ENCODE measurements at places on chromosomes 2 and 18.

- DNase-seq, result no peak
Observed at GRCh38 chr2:241810307-241811200, 1.6 kb downstream of the NEU4 start.

DNA sequence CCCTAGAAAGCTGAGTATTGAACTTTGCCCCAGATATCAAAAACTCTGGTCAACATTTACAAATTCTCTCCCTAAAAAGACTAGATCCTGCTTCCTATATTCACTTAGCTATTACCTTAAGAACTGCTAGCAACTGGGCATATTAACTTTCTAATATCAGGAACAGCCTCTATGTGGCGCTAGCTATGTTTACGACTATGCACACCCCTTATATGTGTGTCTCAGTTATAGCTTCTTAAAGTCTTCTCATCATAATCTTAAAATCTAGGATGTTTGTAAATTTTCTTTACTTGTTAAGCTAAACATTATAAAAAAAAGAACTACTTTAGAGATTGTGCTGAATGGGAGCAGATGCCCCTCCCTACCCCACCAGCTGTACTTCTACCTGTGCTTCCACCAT is 1.7 kb upstream of the STAMBP start:
- DNase-seq, result no peak

DNA sequence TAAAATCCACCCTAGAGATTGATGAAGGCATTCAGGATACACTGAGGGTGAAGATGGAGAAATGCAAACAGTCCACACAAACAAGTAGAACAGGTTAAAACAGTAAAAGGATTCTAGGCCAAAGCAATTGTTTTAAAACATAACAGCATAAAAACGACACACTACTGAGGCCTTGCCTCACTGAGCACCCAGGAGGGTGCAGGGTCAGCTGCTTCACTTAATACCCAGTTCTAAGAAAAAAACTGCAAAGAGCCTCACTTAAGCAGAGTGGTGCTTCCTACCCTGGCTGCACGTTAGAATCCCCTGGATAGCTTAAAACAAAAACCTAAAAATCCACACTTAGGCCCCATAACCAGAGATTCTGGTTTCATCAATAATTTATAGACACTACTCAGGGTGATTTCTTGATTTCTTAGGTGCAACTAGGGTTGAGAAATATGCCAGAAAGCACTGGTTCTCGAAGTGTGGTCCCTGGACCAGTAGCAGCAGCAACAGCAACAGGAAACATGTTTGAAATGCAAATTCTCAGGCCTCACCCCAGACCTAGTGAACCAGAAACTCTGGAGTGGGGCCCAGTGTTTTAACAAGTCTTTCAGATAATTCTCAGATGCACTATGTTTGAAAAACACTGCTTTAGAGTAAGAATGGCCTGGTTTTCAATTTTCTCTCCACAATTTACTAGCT is 279.1 kb downstream of the ZEB2 start:
- DNase-seq, result no peak

DNA sequence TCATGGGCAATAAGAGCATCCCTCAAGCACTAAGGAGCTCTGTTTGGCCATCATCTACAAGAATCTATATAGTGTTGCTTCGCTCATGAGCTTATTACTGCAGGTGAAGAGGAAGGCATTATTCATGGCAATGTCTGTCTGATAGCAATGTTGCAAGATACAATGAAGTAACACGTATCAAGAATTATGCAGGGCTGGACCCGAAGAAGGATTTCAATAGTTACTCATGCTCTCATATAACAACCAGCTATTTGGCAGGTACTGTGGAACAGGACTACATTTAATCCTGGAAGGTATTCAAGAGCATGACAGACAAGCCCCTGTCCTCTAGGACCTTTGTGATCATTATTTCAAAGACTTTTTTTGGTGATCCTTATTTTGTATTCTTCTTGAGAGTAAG is 109.6 kb downstream of the LAMA3 start:
- DNase-seq, result no peak

GRCh38 chr2:6692056-6692455 is 173.7 kb downstream of the CMPK2 start:
- DNase-seq, result no peak

DNA sequence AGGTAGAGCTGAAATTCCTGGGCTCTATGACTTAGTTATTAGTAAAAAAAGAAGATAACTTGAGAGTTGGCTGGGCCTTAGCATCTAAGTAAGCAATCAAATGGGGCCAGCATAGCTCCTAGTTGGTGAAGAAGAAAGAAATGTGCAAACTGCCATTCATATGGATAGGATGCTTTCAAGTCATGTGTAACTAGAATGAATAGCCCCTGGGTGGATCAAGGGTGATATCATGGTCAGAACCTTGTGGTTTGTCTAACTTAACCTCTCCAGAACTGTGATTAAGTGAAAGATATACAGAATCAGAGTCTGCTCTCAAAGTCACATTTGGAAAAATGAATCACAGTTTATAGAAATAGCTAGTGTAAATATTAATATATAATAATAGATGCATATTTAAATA is 198.7 kb upstream of the DTNA start:
- no peak for DNase-seq

DNA sequence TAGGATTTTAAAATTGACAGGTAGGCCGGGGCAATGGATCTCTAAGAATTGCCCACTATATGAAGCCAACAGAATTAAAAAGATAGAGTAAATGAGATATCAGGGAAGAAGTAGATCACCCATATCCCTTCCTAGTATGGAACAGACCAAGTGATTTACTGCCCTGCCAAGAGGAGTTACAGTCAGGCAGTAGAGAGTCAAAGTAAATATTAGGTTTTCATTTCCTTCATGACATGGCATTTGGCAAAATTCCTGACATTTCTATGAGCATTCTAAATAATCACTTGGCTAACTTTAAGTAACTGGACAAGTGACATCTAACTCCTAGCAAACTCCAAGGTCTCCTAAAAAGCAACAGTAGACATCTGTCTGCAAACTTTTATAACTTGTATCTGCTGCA is 33.5 kb downstream of the GALNT5 start:
- no peak for DNase-seq

DNA sequence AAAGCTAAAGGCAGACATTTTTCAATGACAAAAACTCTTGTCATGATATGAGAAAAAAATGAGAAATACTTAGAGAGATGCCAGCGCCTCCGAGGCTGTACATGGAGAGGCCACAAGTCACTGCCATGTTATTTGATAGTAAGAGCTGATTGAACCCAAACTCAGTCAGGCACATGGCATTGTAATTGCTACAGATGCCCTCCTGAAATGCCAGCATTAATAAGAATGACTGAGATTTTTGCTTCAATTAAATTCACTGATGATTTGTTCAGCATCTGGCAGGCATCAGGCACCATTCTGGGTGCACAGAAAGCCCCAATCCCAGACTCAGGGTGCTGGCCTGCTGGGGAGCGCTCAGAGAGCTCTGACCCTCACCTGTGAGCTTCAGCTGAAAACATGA is 129.0 kb upstream of the PXDN start:
- DNase-seq, result no peak

GRCh38 chr2:219631904-219632759 is 4.7 kb downstream of the SLC4A3 start:
- DNase-seq, result no peak
